WERI-Rb-1 (cell line): ENCODE measurements at places on chromosomes 11 and 22.

- no peak for DNase-seq
Measured at GRCh38 chr11:32265911-32266310, 169.4 kb downstream of the WT1 start.

- DNase-seq: no peak
Measured at GRCh38 chr11:47924184-47924691, 56.1 kb upstream of the PTPRJ start.

GRCh38 chr22:39983346-39983745 lies 11.4 kb upstream of the FAM83F start:
- DNase-seq: no peak

DNA sequence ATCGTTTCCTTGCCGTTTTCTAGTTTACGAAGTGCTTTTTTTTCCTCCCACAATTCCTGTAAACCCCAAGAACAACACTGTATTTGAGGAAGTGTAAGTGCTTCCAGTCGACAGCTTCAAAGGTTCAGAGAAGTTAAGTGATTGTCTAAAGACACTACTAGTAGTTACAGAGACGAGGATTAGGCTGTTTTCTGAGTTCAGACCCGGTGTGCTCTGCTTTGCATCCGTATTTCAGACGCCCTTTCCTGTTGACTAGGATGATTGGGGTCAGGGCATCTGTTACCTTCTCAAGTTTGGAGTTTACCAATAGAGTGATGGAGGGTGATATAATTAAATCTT lies 430 bp downstream of the CLP1 start:
- no peak for DNase-seq

DNA sequence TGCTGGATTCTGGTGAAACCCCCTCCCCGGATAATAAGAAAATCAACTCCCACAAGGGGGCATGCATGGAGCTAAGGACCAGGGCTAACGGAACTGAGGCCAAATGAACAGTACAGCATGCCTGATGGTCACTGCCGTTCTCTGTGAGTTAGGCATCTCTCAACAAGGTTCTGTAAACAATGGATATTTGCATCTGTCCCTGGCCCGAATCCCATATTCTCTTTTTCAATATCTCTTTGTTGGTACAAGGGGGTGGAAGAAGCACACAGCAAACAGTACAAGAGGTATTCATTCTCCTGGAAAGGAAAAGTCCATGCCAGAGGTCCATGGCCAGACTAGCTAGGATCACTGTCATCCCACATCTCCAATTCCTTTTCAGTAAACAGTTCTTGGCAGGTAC lies 32.2 kb upstream of the APOA1 start:
- DNase-seq: no peak

- no peak for DNase-seq
Measured at GRCh38 chr11:118895093-118896039, 11.7 kb downstream of the CXCR5 start.

GRCh38 chr22:17056807-17057206 lies 28.0 kb upstream of the IL17RA start:
- DNase-seq: no peak

- DNase-seq: no peak
Measured at GRCh38 chr11:114033066-114033465, 26.4 kb upstream of the ZBTB16 start.

- DNase-seq: no peak
Measured at GRCh38 chr22:42837556-42837955, 19.5 kb downstream of the ARFGAP3 start.

DNA sequence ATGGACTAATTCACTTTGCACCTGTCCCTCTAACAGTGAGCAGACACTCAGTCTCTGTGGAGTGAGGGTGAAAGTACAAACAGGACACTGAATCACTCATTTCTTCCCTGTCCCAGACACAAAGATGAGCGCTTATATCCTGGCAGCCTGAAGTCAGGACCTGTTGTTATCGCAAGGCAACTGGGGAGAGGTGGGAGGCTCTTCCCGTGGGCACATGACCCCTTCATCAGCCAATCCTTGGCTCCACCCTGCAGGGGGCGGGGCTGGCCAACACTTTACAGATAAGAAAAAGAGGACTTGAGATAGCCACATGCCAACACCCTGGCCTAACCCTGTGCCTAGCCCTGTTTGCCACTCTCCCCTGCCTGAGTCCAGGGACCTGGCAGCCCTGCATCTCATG lies 29.5 kb upstream of the TESMIN start:
- no peak for DNase-seq

DNA sequence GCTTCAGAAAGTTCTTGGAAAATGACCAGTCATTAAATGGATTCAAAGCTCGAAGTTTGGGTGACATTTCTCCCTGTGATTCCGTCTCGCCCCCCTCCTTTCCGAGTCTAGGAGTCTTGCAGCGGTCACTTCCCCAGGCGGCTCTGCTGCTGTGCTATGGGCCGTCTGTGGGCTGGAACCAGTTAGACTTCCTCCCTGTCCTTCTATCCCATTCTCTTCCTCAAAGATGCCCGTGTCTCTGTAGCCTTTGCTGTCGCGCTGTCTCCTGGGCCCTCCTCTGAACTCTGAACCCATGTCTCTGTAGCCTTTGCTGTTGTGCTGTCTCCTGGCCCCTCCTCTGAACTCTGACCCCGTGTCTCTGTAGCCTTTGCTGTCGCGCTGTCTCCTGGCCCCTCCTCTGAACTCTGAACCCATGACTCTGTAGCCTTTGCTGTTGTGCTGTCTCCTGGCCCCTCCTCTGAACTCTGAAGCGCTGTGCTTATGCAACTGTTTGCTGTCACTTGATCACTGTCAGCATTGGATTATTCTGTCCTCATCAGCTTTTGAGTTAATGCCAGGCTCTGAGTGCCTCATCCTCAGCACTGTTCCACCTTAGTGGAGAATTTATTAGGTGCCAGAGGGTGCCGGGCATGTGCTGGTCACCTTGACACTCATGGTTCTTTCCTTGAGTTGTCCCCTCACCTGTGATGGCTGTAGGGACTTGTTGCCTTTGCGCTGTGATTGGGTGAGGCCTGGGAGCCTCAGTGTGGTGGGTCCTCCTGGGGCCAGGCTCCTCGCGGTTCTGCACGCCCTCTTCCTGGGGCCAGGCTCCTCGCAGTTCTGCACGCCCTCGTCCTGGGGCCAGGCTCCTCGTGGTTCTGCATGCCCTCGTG lies 173.3 kb downstream of the TBC1D22A start:
- no peak for DNase-seq

DNA sequence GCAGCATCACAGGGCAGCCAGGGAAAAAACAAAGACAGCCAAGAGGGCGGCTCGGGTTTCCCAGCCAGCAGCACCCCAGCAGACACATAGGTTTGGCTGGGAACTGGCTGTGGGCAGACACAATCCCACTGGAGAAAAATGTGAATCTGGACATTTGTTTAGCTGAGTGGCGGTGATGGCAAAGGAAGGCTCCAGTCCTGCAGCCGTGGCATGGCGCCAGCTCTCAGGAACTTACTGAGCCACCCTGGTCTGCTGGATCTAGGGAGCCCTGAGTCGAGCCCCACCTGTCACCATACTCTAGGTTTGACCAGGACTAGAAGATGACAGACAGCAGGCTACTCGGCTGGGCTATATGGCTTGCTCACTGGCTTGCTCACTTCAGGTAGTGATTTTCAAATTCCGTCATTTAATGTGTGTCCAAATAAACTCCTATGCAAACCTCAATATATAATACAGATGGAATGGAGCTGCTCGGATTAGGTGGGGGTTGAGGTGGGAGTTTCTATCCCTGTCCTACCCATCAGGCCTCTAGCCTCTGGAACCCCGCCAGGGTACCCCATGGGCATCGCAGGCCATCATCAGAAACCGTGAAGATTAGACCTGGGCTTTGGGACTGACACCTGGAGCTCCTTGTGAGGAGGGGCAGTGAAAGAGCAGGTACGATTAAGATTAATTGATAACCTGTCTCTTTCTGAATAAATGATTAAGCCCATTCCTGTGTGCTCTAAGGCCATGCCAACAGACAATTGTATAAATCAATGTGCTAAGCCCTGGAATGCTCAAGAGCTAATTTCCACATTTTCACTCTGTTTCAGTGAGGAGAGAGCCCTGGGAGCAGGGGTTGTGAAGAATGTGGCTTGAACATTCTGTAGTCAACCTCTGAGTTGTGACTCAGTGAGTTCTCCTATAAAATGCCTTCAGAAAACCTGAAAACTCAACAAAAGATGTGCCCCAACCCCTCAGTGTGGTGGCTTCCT lies 42.5 kb downstream of the GALNT18 start:
- DNase-seq: no peak

DNA sequence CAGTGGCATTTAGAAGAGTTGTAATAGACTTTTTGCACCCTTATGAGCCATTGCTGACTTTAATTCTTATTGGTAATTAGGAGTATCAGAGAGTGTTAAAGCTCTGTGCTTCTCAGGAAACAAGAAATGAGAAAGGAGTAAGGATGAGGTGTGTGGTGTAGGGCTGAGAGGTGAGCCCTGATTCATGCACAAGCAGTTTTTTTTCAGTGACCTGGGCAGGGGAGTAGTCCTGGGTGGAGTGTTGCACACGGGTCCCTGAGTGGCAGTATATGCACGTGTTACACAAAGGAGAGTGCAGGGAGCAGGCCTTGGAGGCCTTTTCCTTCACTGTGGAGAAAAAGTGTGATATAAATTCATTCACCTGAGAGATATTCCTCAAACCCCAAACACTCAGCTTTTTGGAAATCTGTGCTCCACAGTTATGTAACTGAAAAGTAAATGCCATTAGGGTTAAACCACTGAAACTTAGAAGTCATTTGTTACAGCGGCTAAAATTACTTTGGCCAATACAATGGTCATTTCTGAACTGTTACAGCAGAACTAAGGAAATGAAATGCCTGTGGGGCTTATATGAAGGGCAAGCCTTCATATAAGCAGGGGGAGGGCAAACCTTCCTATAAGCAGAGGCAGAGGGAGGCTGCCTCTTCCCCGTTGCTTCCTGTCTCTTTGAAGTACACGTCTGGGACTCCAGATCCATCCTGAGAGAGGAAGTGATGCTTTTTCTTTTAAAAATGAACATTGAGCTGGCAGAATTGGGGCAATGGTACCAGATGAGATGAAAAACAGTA lies 62.6 kb upstream of the OLFML1 start:
- DNase-seq: no peak

GRCh38 chr22:26763633-26764361 lies 106.4 kb downstream of the MIAT start:
- no peak for DNase-seq

DNA sequence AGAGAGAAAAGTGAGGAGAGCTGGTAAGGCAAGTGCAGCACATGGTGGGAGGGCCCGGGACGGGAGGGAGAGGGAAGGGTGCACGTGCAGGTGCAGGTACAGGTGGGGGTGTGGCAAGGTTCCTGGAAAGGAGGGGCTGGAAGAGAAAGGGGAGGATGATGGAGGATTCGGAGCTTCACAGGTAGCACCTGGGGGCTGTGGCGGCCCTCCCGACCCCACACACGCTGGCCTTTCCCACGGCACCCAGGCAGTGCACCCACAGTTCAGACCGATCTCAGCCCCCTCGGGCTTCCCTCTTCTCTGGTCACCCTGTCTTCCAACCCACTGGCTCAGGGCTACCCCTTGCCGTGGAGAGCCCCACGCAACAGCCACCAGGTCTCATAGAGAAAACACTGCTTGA lies 67.4 kb upstream of the A4GALT start:
- no peak for DNase-seq

DNA sequence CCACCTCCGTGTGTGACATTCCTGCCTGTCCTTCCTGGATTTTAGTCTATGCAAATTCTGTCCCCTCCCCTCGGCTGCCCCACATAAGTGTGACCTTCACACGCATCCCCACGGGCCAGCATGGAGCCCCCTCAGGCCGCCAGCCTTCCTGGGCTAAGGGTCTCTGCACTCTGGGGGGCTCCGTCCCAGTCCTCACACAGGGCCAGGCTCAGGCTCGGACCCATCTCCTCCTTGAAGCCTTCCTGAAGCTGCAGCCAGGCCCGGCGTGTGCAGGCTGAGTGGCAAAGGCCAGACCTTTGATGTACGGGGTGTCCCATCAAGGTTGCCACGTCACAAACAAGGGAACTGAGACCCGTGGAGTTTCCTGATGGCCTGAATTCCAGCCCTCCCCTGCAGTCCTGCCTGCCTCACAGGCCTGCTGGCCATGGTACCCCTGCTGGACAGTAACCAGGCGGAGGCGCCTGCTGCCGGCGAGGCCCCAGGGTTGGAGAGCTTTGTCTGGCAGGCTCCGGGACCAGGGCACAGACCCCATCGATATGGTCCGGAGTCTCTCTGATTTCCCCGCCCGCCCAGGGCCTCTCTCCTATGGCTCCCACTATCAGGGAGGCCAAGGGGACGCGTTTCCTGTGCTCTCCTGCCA lies 791.7 kb downstream of the BRD1 start:
- no peak for DNase-seq

DNA sequence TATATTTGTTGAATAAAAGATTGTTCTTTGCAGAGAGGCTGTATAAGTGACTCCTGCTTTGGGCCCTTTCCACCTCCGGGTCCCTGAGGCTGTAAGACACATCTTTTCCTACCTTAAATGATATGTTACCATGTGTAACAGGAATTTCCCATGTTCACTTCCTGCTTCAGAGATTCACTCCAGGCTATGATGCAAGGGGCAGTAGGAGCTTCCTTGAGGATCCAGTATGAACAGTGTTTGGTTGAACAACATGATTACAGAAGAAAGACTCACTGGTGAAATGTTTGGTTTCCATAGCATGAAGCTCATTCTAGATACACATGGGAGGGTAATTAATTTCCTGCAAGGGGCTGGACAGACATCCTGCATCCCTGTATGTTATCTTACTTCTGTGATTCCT lies 25.6 kb upstream of the ZDHHC13 start:
- DNase-seq: no peak

DNA sequence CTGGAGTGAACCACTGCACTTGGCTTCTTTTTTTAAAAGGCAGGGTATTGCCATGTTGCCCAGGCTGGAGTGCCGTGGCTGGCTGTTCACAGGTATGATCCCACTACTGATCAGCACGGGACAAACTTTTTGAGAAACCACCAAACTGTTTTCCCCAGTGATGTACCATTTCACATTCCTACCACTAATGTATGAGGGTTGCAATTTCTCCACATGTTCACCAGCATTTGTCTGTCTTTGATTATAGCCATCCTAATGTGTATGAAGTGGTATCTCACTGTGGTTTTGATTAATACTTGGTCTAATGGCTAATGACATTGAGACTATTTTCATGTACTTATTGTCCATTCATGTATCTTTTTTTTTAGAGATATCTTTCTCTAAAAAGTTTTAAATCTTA lies 41.5 kb upstream of the EP300 start:
- no peak for DNase-seq

DNA sequence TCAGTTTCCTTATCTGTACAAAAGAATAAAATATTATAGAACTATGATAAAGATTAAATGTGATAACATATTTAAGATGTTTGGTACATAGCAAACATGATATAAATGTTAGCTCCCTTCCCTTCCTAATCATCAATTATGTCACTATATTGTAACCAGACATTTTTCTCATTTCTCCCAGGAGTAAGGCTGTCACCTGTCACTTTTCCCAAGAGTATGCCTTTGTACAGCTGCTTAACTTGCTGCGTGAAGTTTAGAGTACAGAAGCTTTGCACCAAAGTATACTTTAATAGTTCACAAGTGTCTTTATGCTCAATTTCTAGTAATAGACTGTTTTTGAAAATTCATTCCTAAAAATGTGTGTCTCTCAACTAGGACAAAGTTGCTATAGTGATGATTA lies 186.9 kb downstream of the DLG2 start:
- no peak for DNase-seq
